ENCODE measurements at places on chromosomes 16 and 17.

DNA sequence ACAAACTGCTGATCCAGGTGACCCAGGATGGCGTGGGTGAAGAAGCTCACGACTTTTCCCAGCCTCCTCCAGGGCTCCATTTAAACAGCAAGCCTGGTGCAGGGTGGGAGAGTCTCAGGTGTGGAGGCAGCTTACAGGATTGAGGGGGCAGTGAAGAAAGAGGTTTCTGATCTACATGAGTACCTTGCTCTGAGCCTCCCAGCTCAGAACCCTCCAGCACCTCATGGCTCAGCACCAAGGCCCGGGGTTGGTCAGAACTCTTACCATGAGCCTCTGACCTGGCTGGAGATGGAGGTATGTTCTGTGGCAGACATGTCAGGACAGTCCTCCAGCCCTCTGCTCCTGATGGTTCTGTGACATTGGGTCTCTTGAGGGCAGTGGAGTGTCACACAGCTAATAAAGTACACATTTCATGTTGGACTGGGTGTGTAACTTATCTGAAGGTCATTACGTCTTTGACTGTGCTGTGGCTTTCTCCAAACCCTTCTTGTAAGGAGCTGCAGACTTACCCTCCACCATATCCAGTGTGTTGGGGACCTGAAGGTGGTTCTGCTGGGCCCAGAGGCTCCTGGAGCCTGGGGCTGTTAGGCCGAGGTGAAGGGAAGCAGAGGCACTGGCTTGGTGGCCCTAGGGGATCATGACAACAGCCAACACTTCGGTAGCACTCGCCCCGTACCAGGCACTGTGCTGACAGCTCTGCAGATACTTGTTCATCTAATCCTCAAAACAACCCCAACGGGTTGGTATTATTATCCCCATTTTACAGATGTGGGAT lies 3.8 kb upstream of the DCAF7 start:
- no peak for DNase-seq

GRCh38 chr16:13429416-13429815 lies 490.5 kb upstream of the ERCC4 start:
- DNase-seq, result no peak

GRCh38 chr16:67999985-68000384 lies 701 bp upstream of the DPEP2 start:
- peak; percentile 28 for DNase-seq

GRCh38 chr17:64509179-64509578 lies 2.4 kb downstream of the CEP95 start:
- no peak for DNase-seq

DNA sequence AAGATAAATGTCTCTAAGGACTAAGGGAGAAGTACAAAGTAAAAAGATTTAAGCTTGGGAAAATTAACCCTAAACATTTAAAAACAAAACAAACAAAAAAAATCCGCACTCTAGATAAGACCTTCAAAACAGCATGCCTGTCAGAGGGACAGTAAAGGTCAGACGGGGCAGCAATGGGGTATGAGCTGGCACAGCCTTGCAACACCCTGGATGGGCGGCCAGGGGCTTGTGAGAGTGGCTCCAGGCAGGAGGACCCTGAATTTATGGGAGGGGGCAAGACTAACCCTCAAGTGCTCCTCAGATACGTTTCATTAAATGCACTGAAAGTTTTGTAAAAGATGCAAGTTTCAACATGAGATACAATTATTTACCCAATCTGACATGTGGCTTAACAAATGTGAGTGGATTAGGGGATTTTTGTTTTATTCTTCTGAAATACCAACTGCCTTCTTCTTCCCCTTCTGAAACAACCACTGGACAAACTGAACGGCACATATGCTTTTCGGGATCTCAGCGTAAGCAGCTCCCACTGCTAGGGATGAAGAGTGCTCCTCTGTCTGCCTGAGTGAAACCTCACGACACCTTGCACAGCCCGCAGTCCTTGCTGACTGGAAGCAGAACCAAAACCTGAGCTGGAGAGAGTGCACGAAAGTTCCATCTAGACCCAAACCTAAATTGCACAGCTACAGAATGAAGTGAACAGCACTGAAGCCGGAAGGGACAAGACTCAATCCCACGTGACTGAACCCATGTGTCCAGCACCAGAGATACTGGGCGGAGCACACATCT lies 128.4 kb downstream of the ANKRD11 start:
- peak; percentile 58 for DNase-seq

DNA sequence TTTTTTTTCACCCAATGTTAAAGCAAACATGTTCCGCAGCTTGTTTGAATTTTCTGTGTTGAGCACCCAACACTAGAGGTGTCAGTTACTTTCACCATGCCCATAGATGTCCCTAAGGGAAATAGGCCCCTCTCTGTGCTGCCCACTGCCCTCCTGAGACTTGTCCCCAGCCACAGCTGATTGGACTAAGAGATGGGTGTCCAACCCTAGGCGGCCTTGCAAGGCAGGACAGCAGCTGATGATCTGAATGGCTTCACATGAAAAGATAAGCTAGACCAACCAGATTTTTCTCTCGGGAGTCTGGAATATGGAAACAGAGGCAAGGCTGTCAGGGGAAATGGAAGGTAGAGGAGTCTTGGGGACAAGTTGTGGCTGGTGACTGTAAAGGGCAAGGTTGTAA lies 6.1 kb upstream of the CALB2 start:
- no peak for DNase-seq

- no peak for DNase-seq
Observed at GRCh38 chr17:53627511-53627910, 195.2 kb upstream of the KIF2B start.

- DNase-seq, result no peak
Observed at GRCh38 chr17:50807009-50807408, 28.4 kb upstream of the WFIKKN2 start.

DNA sequence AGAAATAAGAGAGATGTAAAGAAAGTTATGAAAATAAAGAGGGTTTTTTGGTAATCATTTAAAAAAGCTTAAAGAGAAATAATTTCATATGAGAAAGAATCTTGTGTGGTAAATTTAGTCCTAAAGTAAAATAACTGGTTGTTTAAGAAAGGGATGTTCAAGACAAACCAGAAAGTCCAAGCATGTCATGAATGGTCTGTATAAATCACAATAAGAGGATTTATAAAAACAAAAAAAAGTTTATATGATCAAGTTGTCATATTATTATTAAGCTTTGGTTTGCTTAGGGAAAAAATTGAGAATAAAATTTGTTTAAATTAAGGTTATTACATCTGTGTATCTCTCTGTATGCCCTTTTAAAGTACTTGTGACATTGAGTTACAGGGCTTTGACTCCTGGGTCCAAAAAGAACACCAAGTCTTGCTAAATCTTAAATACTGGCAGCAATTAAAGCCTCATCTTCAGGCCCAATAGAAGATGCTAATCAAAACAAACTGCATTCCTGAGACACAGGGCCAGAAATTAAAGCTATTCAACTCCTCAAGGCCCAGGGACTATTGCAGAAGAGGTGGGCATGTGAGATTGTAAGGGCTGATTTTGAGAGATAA lies 15.6 kb upstream of the TRIM25 start:
- DNase-seq, result peak; percentile 25

DNA sequence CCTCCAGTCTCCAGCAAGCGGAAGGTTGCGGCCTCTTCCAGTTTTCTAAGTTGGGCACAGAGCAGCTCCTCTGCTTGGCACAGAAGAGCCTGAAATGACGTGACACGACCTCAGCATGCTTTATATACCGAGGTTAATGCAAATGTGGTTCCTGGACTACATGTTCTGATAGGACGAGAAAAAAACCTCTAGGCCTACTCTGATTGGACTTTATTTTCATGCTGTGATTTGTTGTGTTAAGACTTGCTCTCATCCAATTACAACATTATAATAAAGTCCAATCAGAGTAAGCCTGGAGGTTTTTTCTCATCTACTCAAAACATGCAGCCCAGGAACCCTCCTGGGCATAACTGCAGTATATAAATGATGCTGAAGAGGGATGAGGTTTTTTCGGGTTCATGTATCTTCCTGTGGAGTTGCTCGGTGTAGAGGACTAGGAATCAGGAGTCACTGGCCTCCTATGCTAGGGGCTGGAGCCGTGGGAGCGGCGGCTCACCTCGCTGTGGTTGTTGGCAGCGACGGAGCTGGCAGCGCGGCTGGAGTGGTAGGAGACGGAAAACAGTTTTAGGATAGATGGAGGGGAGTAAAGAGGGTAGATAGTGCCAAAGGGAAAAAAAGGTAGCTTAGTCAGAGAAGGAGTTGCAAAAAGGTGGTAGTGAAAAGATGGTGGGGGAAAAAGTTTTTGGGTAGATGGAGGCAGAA lies 878.0 kb downstream of the KCNJ18 start:
- no peak for DNase-seq

DNA sequence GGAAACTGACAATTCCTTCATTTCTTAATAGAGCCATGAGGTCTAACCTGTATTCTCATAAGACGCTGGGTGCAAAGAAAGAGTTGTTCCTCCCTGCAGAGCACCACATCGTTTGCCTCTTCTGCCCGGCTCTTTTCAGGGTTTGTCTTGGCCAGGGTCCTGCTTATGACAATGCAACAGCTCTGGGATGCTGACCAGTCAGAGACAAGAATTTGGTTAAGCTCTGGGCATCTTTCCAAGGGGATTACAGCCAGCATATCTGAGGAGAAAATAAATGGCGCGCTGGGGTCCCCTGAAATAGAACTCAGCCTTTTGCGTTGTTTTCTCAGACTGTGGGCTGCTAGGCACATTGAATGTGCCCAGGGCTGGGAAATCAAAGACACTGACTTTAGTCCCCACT lies 128.6 kb downstream of the SHISA6 start:
- DNase-seq, result no peak

DNA sequence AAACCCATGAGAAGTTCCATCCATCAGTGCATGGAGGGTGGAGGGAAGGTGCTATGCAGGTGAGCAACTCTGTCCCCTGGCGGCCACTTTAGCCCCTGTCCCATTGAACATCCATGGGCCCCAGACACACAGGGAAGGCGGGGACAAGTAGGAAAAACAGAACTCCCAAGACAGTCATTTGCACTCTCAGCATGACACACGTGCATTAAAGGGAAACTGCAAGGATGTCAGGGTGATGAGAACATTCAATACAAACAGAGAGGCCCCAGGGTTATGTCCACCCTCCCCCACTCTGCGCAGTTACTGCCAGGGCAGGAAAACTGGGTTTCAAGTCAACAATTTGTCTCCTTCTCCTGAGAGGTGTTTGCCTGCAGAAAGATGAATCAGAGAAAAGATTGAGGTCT lies 44.0 kb upstream of the AKTIP start:
- DNase-seq, result no peak

DNA sequence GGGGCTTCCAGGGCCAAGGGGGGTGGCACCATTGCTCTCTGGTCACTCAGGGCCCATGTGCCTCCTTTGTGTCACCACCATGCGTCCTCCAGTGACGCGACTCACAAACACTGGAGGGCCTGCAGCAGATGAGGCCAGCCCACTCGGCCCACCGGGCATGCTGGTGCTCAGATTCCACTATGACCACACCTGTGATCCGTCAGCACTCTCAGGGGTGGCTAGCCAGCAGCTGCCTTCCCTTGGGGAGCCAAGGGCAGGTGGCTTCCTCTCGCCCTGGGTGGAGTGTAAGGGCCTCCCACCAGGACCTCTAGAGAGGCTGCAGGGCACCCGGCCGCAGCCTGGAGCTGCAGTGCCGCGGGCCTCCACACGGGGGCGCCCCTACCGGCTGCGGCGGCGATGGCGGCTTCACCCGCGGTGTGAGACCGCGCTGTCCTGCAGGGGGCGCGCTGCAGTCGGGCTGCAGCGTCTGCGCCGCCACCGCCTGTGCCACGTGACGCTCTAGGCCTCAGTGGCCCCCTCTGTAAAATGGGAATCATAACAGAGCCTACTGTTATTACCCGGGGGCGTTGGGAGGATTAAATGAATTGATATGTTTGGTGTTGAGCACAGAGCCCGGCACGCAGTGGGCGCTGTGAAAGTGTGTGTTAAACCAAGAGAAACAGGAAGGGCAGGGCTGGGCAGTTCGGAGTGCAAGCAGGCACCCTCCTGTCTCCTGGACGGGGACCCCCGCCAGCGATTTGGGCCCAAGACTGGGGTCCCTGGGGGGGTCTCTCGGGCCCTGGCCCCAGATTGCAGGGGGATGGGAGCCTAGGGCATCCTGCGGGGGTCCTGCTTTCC lies 192.4 kb upstream of the GSE1 start:
- peak; percentile 52 for DNase-seq

DNA sequence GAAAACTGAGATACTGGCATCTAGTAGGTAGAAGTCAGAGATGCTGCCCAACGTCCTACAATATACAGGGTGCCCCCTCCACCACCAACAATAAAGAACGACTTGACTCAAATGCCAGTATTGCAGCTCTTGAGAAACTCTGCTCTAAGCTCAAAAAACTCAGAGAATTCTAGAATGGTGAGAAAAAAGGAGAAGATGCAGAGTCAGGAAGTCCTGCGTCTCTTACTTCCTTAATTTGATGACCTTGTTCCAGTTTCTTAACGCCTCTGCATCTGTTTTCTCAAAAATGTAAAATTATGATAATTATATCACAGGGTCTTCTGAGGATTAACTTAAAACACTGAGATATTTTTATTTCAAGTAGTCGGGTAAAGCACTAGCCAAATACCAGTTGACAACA lies 1.7 kb upstream of the HSBP1 start:
- DNase-seq, result peak; percentile 90

GRCh38 chr17:74952431-74953133 lies 16.9 kb downstream of the OTOP3 start:
- no peak for DNase-seq

- DNase-seq, result no peak
Observed at GRCh38 chr16:75097941-75098901, 18.4 kb downstream of the LDHD start.

- no peak for DNase-seq
Observed at GRCh38 chr17:66073384-66073783, 118.5 kb downstream of the CEP112 start.

GRCh38 chr16:83068686-83069085 lies 441.9 kb downstream of the CDH13 start:
- DNase-seq, result peak; percentile 9

GRCh38 chr17:73800893-73801292 lies 156.6 kb upstream of the SDK2 start:
- no peak for DNase-seq

GRCh38 chr16:84327926-84328505 lies 33.3 kb downstream of the WFDC1 start:
- no peak for DNase-seq

- no peak for DNase-seq
Observed at GRCh38 chr17:52709724-52710123, 551.2 kb upstream of the CA10 start.

DNA sequence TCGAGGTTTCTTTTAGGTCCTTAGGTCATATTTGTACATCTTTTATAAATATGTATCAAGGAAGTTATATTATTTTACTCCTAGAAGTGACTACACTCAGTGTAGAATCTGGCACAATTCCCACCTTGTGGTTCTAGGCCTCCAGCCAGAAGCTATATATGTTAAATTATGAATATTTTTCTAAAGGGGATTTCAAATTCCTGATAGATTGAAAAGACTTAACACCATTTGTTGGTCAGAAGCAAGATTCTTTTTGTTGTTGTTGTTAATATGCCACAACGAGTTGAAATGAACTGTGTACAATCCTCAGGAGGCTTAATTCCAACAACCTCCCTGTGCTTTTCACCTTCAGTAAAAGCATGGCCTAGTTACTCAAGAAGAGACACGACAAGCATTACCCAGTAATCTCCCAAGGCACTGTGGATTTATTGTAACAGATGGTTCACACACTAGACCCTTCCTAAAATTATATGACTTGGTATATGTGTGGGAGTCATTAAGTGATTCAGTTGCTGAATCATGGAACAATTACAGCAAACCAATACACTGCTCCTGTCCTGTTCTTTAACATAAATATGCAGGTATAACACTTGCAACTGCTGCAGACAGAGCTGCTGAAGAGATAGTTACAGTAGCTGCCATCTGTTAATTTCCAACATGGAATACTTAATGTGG lies 964.4 kb upstream of the GOT2 start:
- DNase-seq, result no peak

GRCh38 chr17:73492125-73492820 lies 152.0 kb downstream of the SDK2 start:
- DNase-seq, result no peak
